Activated CD4-positive, alpha-beta T cell treated with anti-CD3 and anti-CD28 coated beads, Interleukin-2, amount 10 ng/mL, durations not matched to agents 7 days and 5 days (primary cell): ENCODE measurements at places on chromosomes 3 and 15.
A peak's percentile ranks its signal among the peaks of the same experiment; 100 is the strongest.

GRCh38 chr3:196049653-196050052 is 32.2 kb downstream of the TFRC start:
- DNase-seq = no peak

- no peak for DNase-seq
Measured at GRCh38 chr3:9369508-9369907, 6.7 kb downstream of the THUMPD3 start.

- no peak for DNase-seq
Measured at GRCh38 chr3:149288655-149289054, 44.8 kb downstream of the TM4SF18 start.

- no peak for DNase-seq
Measured at GRCh38 chr3:8441969-8442559, 59.6 kb upstream of the LMCD1 start.

- no peak for DNase-seq
Measured at GRCh38 chr3:169454823-169455222, 208.7 kb downstream of the MECOM start.

DNA sequence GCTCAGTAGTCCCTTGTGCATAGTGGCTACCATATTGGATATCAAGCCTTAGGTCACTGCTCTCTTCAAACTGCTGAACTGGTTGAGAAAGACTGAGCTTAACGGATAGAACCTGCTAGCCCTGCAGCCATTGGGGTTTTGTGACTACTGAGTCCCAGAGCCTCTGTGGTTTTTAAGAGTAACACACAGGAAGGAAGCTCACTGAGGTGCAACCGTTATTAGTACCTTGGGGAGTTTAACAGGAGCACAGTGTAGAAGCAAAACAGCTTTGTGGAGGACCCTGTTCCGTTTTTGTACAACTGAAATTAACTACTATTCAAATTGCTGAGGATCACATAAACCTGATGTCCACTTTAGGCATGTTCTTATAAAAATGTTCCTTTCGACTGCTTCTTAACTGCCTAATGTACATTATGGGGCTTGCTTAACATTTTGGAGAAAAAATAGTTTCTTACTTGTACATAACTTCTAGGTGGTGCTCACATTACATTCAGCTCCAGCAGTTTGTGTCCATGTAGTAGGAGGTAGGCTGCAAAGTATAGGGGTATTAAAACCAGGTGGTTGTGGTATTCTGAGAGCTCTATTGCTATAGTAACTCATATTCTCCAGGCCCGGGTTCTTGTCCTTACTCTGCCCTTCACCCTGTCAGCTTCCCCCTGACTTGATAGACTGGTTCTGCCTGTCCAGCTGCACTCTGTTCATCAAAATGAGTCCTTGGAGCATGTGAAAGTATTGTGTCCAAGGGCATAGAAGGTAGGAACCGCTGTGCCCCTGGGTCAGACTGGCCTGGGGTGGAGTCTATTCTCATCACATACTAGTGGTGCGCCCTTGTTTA is 17.3 kb downstream of the PXK start:
- peak; percentile 16 for DNase-seq

- no peak for DNase-seq
Measured at GRCh38 chr15:59147666-59148065, 42.7 kb downstream of the CCNB2 start.

GRCh38 chr3:82927309-82928253 is 1166.1 kb upstream of the GBE1 start:
- DNase-seq = no peak

DNA sequence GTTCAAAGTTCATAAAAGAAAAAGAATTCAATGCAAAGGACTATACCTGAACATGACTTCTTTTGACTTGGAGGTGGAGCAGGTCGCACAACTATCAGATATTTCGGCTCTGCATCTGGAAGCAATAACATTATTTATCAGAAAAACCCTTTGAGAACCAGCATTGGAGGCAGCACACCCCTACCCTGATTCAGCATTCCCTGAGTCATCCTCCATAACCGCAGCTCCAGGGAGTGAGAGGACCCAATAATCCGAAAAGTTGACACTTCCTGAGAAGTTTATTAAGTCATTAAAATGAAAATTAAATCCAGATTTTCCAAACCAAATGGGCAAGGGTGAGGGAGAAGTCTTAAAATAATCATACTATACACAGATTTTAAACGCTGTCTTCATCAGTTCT is 90.6 kb downstream of the ABI3BP start:
- no peak for DNase-seq
